ENCODE measurements at places on chromosomes 11 and 22.
A peak's percentile ranks its signal among the peaks of the same experiment; 100 is the strongest.

DNA sequence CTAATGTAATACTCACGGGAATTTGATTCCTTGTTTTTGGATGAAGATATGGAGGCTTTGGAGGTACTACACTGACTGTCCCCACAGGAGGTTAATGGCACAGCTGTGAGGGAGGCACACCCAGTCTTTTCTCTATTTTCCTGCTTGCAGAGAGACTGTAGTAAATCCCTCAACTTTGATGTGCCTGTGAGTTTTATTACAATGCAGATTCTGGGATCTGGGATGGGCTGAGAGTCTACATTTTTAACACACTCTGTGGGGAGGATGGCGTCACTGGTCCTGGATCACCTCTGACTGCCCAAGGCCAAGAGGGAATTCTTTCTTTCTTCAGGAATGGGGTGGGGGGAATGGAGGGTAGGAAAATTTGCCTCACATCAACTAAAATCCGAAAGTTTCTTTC, 80.2 kb upstream of the NTM start:
- DNase-seq, result no peak

GRCh38 chr11:71342116-71342515, 89.7 kb upstream of the SHANK2 start:
- no peak for DNase-seq

DNA sequence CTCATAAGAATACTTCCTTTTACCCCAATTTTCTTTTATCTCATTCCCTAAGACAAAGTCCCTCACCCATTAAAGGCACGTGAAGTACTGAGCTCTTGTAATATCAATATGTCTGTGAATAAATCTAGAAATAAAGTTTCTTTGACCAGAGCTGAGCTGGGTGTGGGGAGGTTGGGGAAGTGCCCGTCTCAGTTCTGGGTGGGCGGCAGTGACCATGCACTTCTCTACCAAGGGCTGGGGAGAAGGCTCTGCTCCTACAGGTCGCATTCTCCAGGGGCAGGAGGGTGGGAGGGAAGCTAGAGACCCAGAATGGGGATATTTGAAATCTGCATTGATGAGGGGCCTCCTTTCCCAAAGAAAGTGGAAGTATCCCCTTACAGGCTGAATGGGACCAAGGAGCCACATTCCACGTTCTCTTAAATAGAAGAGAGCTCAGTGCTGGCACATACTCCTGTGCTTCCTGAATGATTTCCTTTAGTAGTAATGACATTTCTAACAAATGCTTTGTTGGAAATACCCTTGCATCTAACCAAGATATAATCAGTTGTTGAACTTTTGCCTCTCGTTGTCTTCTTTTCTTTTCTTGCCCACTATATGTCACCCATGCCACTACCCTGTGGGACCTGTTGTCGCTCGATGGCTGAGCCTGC, 16.1 kb downstream of the RBX1 start:
- DNase-seq, result no peak

- DNase-seq, result peak; percentile 36
Measured at GRCh38 chr11:97364047-97364446, 974.2 kb downstream of the JRKL start.

- no peak for DNase-seq
Measured at GRCh38 chr11:117821431-117821830, 3.1 kb downstream of the FXYD2 start.

GRCh38 chr22:46000081-46001027, 23.4 kb upstream of the WNT7B start:
- DNase-seq, result no peak

GRCh38 chr11:12121517-12121916, 11.1 kb downstream of the MICAL2 start:
- no peak for DNase-seq

DNA sequence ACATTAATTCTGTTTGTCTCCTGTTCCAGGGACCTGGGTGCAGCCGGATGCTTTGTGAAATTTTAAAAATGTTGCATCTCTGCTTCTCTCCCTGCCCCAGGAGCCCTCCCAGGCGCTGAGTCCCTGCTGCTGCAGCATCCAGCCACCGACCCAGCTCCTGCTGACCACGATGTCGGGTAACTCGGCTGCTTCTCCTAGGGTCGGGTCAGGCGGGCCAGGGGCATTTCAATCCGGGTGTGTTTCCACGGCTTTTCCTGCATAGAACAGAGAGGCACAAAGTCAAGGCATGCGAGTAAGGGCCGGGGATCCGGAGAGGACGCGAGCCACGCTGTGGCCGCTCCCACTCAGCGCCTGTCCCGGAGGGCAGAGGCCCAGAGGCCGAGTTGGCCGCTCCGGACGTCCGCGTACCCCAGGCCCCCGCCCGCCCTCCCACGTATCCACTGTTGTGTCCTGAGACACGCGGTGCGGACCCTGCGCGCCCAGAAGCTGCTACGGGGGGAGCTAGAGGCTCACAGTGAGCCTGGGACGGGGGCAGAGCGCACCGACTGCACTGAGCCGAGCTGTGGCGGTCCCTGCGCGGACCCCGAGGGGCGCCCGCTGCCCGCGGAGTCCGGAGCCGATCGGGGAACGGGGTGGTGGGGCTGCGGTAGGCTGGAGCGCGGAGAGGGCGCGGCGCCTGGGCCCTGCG, at the start of gene POU2AF3:
POU2AF3 (plus strand) TSS at position 134 of the 688 bp plus-strand sequence; CDS start at position 170, 36 bp downstream.
- no peak for DNase-seq

Data from non-pigmented ciliary epithelial cell (primary cell).